ENCODE measurements at places on chromosomes 13 and 19. TPM values are rescaled to one million over a fixed set of nuclear protein-coding genes. Genes with fewer than 3 reads are reported as not detected.

Gene PSPC1
- 43.2 TPM for polyA plus RNA-seq

Gene ZNF888
- 1.5 TPM for polyA plus RNA-seq

Gene CEACAM21
- polyA plus RNA-seq: 9.8 TPM

Gene NXNL1
- not detected for polyA plus RNA-seq

Gene PSG1
- polyA plus RNA-seq: not detected

Gene BEST2
- polyA plus RNA-seq: not detected

Gene SIAH3
- not detected for polyA plus RNA-seq

- no peak overlapping the region for H3K4me3 ChIP-seq
- H3K36me3 ChIP-seq: no peaks in the 10 kb centered on the region
- H3K4me1 ChIP-seq: peaks cover 11% of the 10 kb centered on the region
- H3K27me3 ChIP-seq: no peaks in the 10 kb centered on the region
Observed at GRCh38 chr13:103066781-103067345, 646 bp upstream of the SLC10A2 start.

- peaks cover 20% of the 10 kb centered on the region for H3K36me3 ChIP-seq
- H3K27ac ChIP-seq: no peak overlapping the region
- H3K4me1 ChIP-seq: no peaks in the 10 kb centered on the region
- H3K27me3 ChIP-seq: no peaks in the 10 kb centered on the region
Observed at GRCh38 chr19:16516923-16517610, 20.9 kb downstream of the C19orf44 start.

GRCh38 chr13:52906122-52906903, 57.9 kb upstream of the PCDH8 start:
- H3K4me3 ChIP-seq: no peak overlapping the region
- H3K27me3 ChIP-seq: peaks cover 2% of the 10 kb centered on the region
- no peaks in the 10 kb centered on the region for H3K36me3 ChIP-seq
- no peak for DNase-seq
- no peak overlapping the region for H3K27ac ChIP-seq
- peaks cover 9% of the 10 kb centered on the region for H3K4me1 ChIP-seq

- peaks cover 42% of the 10 kb centered on the region for H3K4me1 ChIP-seq
- H3K27ac ChIP-seq: peak overlapping the region; percentile 20
- no peak for DNase-seq
- peaks cover 44% of the 10 kb centered on the region for H3K36me3 ChIP-seq
- no peaks in the 10 kb centered on the region for H3K27me3 ChIP-seq
Observed at GRCh38 chr13:114259374-114259773, 22.0 kb upstream of the UPF3A start.

GRCh38 chr19:7744871-7745650, 2.3 kb downstream of the CD209 start:
- no peak for DNase-seq
- H3K36me3 ChIP-seq: no peaks in the 10 kb centered on the region
- no peaks in the 10 kb centered on the region for H3K27me3 ChIP-seq
- no peak overlapping the region for H3K27ac ChIP-seq
- no peak overlapping the region for H3K4me3 ChIP-seq
- H3K4me1 ChIP-seq: peaks cover 30% of the 10 kb centered on the region

- no peak overlapping the region for H3K27ac ChIP-seq
- H3K36me3 ChIP-seq: no peaks in the 10 kb centered on the region
- H3K4me1 ChIP-seq: no peaks in the 10 kb centered on the region
- no peak for DNase-seq
- no peak overlapping the region for H3K4me3 ChIP-seq
- H3K27me3 ChIP-seq: no peaks in the 10 kb centered on the region
Observed at GRCh38 chr13:73497430-73497829, 438.6 kb downstream of the KLF5 start.

- H3K36me3 ChIP-seq: no peaks in the 10 kb centered on the region
- no peaks in the 10 kb centered on the region for H3K27me3 ChIP-seq
- H3K4me3 ChIP-seq: no peak overlapping the region
- no peak for DNase-seq
- H3K4me1 ChIP-seq: no peaks in the 10 kb centered on the region
Observed at GRCh38 chr13:88000787-88001186, 329.6 kb downstream of the SLITRK5 start.

GRCh38 chr13:81388400-81388799, 1047.5 kb upstream of the SPRY2 start:
- no peak overlapping the region for H3K27ac ChIP-seq
- no peaks in the 10 kb centered on the region for H3K4me1 ChIP-seq
- H3K27me3 ChIP-seq: no peaks in the 10 kb centered on the region
- H3K36me3 ChIP-seq: no peaks in the 10 kb centered on the region

DNA sequence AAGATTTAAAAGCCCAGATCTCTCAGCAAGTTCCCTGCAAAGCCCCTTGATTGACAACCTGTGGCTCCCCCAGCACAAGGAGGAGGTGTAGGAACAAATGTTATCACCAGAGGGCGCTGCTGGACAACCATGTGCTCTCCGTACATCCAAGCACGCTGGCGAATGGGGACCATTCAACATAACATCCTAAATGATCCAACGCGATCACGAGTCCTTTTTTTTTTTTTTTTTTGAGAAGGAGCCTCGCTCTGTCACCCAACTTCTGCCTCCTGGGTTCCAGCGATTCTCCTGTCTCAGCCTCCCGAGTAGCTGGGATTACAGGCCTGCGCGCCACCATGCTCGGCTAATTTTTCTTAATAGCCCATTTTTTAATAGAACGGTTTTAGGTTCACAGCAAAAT, 52.0 kb downstream of the NWD1 start:
- no peaks in the 10 kb centered on the region for H3K4me1 ChIP-seq
- H3K36me3 ChIP-seq: no peaks in the 10 kb centered on the region
- H3K27ac ChIP-seq: no peak overlapping the region
- no peak overlapping the region for H3K4me3 ChIP-seq
- peak; percentile 16 for DNase-seq

DNA sequence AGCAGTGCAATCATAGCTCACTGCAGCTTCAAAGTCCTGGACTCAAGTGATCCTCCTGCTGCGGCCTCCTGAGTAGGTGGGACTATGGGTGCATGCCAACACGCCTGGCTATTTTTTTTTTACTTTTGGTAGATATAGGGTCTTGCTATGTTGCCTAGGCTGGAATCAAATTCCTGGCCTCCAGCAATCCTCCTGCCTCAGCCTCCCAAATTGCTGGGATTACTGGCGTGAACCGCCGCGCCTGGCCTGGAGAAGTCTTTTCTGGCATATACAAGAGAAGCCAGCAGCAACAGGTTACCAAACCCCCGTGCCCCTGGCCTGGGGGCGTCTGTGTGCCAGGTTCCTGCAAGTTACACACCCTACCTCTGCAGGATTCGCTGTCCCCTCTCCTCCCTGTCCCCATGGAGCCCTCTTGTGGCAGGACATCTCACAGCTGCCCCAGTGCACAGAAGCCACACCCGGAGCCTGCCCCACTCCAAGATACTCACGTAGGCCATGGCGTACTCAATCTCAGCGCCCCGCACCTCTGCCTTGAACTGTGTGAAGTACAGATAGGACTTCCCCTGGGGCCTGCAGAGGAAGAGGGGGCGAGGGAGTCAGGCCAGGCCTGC, 9.9 kb downstream of the MYDGF start:
- H3K27me3 ChIP-seq: no peaks in the 10 kb centered on the region
- no peaks in the 10 kb centered on the region for H3K4me1 ChIP-seq
- H3K4me3 ChIP-seq: no peak overlapping the region
- no peak for DNase-seq
- H3K27ac ChIP-seq: no peak overlapping the region
- H3K36me3 ChIP-seq: peaks cover 20% of the 10 kb centered on the region

DNA sequence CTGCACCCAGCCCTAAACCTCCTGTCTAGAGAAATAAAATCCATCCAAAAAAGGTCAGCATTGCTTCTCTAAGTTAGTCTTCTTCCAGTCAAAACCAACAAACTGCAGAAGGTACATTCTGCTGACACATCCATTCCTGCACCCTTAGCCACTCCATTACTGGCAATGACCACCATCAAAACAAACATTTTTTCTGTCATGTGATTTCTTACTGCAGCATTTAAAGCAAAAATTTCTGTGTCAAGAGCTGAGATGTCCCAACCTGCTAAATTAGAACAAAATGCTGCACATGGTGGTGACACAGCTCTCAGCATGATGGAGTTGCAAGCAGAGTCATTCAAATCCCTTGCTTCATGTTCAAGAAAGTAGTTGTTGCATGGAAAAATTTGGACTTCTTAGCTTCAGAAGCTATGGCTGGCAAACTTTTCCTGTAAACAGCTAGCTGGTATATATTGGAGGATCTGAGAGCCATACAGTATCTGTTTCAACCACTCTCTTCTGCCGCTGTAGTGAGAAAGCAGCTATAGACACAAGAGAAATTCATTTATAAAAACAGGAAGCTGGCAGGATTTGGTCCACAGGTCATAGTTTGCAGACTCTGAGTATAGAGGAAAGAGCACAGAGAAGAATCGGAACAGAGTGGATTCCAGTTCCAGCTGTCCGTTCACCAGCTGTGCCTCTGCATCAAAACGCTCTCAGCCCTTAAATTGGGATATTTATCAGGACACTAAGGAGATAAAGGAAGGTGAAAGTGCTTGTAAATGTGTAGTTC, 17.4 kb downstream of the RUBCNL start:
- no peak for DNase-seq
- peak overlapping the region; percentile 10 for H3K4me3 ChIP-seq
- peaks cover 47% of the 10 kb centered on the region for H3K4me1 ChIP-seq
- H3K36me3 ChIP-seq: no peaks in the 10 kb centered on the region

GRCh38 chr13:111973605-111974340, 93.2 kb upstream of the SOX1 start:
- no peak for DNase-seq
- H3K27me3 ChIP-seq: no peaks in the 10 kb centered on the region
- no peak overlapping the region for H3K4me3 ChIP-seq
- no peaks in the 10 kb centered on the region for H3K36me3 ChIP-seq
- no peaks in the 10 kb centered on the region for H3K4me1 ChIP-seq

- H3K27ac ChIP-seq: no peak overlapping the region
- H3K36me3 ChIP-seq: no peaks in the 10 kb centered on the region
- H3K4me3 ChIP-seq: no peak overlapping the region
- H3K4me1 ChIP-seq: no peaks in the 10 kb centered on the region
- no peak for DNase-seq
- no peaks in the 10 kb centered on the region for H3K27me3 ChIP-seq
Observed at GRCh38 chr19:28330831-28331230, 882.1 kb downstream of the UQCRFS1 start.

GRCh38 chr13:40793339-40793738, 3.9 kb downstream of the SLC25A15 start:
- H3K27ac ChIP-seq: no peak overlapping the region
- H3K27me3 ChIP-seq: no peaks in the 10 kb centered on the region
- no peak for DNase-seq
- H3K36me3 ChIP-seq: no peaks in the 10 kb centered on the region

DNA sequence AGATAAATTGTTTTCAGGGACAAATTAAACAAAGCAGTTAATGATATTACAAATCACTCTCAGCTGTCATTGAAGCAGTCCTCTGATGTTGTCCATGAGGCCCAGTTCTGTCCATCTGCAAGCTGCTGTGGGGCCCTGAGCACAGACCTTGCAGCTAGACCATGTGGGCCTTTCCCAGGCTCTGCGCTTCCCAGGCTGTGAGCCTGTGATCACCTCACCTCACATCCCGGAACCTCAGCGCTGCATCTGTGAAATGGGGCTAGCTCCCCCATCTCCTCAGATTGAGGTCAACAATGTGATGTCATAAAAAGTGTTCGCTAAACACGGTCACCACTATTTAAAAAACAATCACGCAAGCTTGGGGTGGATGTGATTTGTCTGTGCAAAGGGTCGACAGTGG, 51.9 kb upstream of the UQCRFS1 start:
- H3K36me3 ChIP-seq: no peaks in the 10 kb centered on the region
- H3K4me3 ChIP-seq: no peak overlapping the region
- no peak overlapping the region for H3K27ac ChIP-seq
- DNase-seq: no peak
- no peaks in the 10 kb centered on the region for H3K27me3 ChIP-seq

- H3K27me3 ChIP-seq: no peaks in the 10 kb centered on the region
- H3K36me3 ChIP-seq: no peaks in the 10 kb centered on the region
- H3K27ac ChIP-seq: peak overlapping the region; percentile 55
- no peak for DNase-seq
- peak overlapping the region; percentile 94 for H3K4me3 ChIP-seq
Observed at GRCh38 chr19:1862424-1863327, 703 bp downstream of the KLF16 start.

- H3K27ac ChIP-seq: no peak overlapping the region
- H3K36me3 ChIP-seq: no peaks in the 10 kb centered on the region
- H3K4me3 ChIP-seq: no peak overlapping the region
- no peaks in the 10 kb centered on the region for H3K4me1 ChIP-seq
- no peaks in the 10 kb centered on the region for H3K27me3 ChIP-seq
- no peak for DNase-seq
Observed at GRCh38 chr13:27905650-27906049, 14.2 kb upstream of the PDX1 start.

- no peak for DNase-seq
- H3K27ac ChIP-seq: no peak overlapping the region
- no peaks in the 10 kb centered on the region for H3K27me3 ChIP-seq
- no peak overlapping the region for H3K4me3 ChIP-seq
- H3K36me3 ChIP-seq: no peaks in the 10 kb centered on the region
- H3K4me1 ChIP-seq: no peaks in the 10 kb centered on the region
Observed at GRCh38 chr13:38980750-38981078, 9.9 kb downstream of the STOML3 start.

GRCh38 chr13:56706485-56706884, 434.2 kb upstream of the PRR20A start:
- H3K27me3 ChIP-seq: no peaks in the 10 kb centered on the region
- H3K4me1 ChIP-seq: no peaks in the 10 kb centered on the region
- H3K36me3 ChIP-seq: no peaks in the 10 kb centered on the region

- DNase-seq: no peak
- peaks cover 44% of the 10 kb centered on the region for H3K36me3 ChIP-seq
- H3K4me3 ChIP-seq: no peak overlapping the region
- no peaks in the 10 kb centered on the region for H3K4me1 ChIP-seq
Observed at GRCh38 chr19:5703819-5704818, 14.0 kb downstream of the RPL36 start.

DNA sequence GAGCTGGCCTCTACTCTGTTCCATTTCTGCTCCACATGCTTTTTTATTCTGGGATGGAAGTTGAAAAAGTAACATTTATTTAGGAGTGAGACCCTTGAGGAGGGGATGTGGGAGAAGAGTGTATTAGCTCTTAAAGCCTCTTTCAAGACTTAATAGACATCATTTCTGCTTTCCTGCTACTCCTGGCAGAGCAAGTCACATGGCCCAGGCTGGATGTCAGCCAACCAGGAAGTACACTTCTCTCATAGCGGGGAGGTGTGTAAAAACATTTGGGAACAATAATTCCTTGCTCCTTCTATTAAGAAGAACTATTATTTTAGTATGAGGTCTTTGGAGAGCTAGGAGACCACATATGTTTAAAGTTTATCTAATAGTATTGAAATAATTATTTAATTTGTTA, 40.6 kb upstream of the FAM216B start:
- no peak for DNase-seq
- no peak overlapping the region for H3K4me3 ChIP-seq
- H3K27ac ChIP-seq: no peak overlapping the region

DNA sequence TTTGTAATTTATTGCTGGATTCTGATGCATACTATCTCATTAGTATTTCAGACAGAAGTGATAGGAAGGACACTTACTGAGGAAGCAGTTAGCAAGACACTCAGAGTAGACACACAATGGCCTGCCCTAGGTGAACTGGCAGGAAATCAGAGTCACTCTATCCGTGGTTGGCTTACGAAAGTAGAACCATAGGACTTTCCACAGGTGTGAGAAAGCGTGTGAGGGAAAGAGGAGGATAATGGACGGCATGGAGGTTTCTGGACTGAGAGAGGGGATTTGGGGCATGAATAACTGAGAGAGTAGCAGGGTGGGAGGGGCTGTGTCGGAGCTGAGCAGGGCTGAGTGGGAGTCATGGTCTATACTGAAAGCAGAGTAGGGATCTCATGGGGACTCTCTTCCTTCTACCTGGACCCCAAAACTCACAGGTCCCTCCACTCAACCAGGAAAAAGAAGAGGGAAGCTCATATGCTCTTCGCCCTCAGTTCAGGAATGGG, 18.7 kb upstream of the EID2 start:
- no peaks in the 10 kb centered on the region for H3K36me3 ChIP-seq
- H3K4me1 ChIP-seq: peaks cover 24% of the 10 kb centered on the region
- H3K4me3 ChIP-seq: peak overlapping the region; percentile 52
- H3K27me3 ChIP-seq: no peaks in the 10 kb centered on the region

- no peak overlapping the region for H3K4me3 ChIP-seq
- H3K27ac ChIP-seq: no peak overlapping the region
Observed at GRCh38 chr19:36266375-36266961, 51.6 kb downstream of the ZNF146 start.
